ENCODE measurements at places on chromosomes 3 and 15.

- DNase-seq = peak; percentile 74
Observed at GRCh38 chr15:31338879-31339557, 12.4 kb downstream of the KLF13 start.

DNA sequence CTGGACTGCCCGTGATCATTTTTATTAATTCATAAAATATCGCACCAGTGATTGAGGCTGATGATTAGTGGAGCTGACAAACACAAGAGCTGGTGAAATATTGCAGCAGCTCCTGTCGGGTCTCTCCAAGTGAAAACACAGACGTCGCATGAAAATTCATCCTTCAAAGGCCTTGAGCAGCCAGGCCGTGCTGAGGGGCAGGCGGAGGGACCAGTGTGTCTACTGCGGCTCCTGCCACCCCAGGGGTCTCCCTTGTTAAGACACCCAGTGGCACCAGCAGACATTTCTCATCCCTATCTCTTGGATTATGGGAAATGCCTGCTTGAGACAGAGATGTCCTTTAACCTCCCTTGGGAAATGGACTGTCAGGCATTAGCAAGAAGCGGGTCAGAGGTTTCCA is 289.4 kb upstream of the TLE3 start:
- no peak for DNase-seq

DNA sequence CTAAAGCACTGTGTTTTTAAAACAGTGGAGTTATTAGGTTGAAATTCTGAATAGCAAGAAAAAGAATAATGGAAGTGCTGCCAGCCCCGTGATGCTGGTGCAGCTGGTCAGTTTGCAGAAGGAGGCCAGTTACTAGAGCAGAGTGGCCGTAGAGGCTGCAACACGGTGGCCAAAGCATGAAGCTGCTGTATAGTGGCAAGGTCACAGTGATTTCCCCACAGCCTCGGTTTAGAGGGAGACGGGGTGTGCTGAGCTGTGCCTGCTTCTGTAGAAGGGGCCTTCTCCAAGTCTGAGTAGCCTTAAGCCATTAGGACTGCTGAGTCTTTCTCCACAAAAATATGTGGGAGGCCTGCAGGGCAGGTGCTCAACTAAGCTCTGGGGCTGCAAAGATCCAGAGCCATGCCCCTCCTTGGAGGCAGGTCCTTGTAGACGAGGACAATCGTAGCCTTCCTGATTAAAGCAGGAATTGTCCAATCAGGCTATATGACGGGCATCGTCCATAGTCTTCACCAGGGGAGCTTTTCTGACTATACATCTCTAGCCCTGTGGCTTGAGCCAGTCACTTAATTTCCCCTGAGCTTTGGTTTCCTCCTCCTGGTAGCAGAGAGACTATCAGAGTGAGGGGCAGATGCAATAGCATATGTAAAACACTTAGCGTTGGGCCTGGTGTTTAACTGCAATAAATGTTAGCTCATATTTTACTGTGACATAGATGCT is 151.6 kb downstream of the PGPEP1L start:
- no peak for DNase-seq

DNA sequence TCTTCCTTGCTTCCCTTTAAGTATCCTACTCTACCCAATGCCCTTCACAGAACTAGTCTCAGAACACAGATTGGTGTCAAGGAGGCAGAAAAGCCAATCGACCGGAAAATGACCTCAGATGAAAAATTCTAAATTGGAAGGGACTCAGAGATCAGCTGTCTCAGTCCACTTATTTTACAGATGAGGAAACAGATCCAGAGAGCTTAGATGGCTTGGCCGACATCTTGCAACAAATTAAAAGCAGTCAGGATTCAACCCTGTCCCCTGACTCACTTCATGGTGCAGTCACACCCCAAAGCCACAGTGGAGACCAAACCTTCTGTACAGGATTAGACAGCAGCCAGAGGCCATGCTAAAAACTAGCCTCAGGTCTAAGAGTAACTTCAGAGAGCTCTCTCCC is 169.3 kb upstream of the BHLHE40 start:
- peak; percentile 47 for DNase-seq

GRCh38 chr3:39485547-39485946 is 18.1 kb downstream of the MOBP start:
- DNase-seq = no peak

DNA sequence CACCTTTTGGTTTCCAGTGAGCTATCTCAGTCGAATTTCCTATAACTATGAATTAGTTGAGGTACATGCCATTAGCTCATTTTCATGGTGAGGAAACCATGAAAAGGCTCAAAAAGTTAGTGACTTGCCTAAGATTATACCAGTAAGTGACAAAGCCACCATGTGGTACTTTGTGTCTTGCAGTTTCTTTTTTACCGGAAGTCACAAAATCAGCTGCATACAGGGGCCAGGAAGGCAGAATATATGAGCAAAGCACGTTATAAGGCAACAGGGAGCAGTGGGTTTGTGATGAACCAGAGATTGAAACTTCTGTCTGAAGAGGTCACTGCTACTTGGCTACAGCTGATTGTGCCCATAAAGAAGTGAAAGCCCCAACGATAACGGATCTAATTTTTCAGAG is 50.3 kb downstream of the CMTM8 start:
- no peak for DNase-seq

GRCh38 chr3:31541089-31541488 is 8.4 kb downstream of the STT3B start:
- no peak for DNase-seq

GRCh38 chr15:44261007-44261706 is 27.4 kb upstream of the GOLM2 start:
- DNase-seq = no peak

DNA sequence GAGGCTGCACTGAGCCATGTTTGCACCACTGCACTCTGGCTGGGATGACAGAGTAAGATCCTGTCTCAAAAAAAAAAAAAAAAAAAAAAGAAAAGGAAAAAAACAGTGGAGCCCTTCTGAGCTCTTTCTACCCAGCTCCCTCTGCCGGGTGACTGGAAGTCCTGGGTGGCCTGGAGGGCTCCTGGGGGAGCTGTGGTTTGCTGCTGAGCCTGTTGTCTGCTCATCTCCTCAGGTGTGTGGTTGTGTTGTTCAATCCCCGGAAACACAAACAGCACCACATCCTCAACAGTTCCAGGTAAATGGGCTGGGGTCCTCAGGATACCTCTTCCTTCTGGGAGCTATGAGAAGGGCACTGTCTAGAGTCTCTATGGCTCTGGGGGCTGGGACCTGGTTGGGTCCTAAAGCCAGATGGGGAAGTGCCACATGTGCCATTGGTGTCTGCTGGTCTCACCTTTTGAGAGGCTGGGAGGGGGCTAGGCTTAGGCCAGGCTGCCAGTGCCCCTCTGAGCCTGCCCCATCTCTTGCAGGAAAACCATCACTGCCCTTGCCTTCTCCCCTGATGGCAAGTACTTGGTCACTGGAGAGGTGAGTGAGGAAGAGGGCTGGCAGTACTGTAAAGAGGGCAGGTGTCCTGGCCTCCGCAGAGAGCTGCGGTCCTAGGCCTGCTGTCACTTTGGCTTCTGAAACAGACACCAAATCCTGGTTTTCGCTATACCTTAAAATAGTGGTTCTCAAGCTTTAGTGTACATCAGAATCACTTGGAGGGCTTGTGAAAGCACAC is 17.1 kb upstream of the JMJD7 start:
- no peak for DNase-seq

All from adipocyte (in vitro differentiated cells).